NCI-H1048 (cell line): ENCODE measurements at places on chromosomes 1 and 21.

DNA sequence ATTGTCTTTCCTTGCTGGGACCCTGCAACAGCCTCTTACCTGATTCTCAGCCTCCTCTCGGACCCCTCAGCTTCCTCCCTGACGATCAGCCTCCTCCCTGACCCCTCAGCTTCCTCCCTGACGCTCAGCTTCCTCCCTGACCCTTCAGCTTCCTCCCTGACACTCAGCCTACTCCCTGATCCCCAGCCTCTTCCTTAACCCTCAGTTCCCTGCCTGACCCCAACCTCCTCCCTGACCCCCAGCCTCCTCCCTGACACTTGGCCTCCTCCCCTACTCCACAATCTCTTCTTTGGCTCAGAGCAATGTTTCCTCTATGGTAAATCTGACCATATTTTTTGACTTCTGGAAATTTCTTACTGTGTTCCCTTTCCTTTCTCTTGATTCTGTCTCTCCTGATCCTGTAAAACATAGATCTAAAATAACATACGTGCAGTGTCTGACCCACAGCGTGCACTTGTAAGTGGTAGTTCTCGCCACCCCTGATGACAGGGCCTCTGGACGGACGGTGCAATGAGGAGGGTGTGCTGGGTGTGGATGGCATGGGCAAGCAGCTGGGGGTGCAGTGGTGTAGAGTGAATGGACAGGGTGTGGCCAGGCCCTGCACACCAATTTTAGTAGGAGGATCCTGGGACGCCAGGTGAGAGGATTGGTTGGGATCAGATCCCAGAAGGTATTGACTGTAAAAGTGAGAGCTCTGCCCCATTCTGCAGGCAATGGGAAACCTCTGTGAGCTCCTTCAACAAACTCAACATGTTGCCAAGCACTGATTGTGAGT lies 264.1 kb downstream of the FOXD2 start:
- DNase-seq = no peak

DNA sequence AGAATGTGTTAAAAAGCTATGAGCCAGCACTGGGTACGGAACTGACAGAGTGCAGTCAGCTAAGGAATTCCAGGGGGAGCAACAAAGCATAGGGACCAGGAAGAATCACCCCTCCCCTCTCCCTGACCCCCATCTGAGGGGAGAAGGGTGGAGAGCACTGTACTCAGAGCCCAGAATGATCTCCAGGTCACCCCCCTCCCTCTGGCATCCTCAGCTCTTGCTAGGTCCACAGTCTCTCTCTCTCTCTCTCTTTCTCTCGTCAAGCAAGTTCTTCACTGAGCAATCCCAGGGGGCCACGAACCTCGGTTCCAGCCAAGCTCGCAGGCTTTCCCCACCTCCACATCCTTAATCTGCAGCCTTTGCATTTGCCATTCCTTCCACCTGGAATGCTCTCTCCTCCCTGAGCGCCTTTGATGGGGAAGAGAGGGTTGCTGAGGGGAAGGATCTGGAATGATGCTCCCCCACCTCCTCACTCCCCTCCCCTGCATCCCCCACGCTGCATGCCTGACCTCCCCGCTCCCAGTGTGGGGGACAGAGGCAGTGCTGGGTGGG lies 6.7 kb upstream of the WASF2 start:
- DNase-seq = no peak

- no peak for DNase-seq
Observed at GRCh38 chr1:113946112-113946511, 17.0 kb downstream of the HIPK1 start.

DNA sequence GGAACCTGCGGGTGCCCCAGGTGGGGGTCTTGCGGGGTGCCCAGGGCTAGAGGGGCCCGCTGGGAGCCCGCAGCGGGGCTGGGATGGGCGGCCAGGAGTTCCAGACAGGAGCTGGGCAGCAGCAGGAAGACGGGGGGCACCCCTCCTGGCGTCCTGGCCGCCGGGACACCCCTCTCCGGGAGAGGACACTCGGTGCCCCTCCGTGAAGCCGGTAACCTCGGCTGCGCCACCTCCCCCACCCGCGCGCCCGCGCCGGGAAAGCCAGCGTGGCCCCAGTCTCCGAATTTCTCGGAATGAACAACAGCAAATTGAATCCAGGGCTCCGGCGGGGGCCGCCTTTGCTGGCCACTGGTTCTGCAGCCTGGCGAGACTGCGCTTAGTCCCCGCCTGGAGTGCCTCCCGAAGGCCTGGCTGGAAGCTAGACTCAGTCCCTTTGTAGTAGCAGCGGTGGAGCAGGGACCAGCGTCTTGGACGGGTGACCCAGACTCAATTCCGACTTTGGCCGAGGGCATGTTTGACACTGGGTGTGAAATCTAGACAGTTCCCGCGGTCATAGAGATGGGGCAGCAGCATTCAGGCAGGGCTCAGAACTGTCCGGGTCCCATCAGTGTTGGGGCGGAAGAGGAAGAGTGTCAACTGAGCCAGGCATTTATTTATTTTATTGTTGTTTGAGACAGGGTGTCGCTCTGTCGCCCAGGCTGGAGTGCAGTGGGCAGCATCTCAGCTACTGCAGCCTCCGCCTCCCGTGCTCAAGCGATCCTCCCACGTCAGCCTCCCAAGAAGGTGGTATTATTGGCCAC lies 773 bp downstream of the IFNGR2 start:
- no peak for DNase-seq

GRCh38 chr1:185960422-185961321 lies 226.5 kb downstream of the HMCN1 start:
- DNase-seq = no peak

GRCh38 chr1:200640963-200641401 lies 20.4 kb upstream of the KIF14 start:
- DNase-seq = no peak

GRCh38 chr1:48649880-48650279 lies 126.8 kb downstream of the BEND5 start:
- DNase-seq = no peak

GRCh38 chr1:109134423-109134822 lies 20.5 kb downstream of the ELAPOR1 start:
- no peak for DNase-seq

GRCh38 chr1:111802984-111803383 lies 47.3 kb downstream of the DDX20 start:
- no peak for DNase-seq

DNA sequence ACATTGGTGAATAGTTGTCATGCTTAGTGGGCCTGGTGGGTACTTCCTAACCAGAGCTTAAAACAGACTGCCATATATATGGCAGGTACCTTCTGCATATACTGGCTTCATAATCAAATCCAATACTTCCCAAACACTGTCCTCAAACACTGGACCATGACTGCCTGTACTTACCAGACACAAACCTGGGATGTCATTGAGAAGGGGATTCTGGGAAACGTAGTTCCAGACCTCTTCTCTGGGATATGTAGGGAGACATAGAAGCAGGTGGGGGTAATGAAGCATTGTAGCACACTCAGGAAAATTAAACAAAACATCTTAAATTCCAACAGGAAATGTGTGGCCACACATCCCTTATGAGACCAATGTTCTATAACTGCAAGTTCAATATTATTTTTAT lies 76.5 kb upstream of the ADAMTS5 start:
- DNase-seq = no peak

- DNase-seq = no peak
Observed at GRCh38 chr1:230025686-230026085, 41.4 kb upstream of the GALNT2 start.

DNA sequence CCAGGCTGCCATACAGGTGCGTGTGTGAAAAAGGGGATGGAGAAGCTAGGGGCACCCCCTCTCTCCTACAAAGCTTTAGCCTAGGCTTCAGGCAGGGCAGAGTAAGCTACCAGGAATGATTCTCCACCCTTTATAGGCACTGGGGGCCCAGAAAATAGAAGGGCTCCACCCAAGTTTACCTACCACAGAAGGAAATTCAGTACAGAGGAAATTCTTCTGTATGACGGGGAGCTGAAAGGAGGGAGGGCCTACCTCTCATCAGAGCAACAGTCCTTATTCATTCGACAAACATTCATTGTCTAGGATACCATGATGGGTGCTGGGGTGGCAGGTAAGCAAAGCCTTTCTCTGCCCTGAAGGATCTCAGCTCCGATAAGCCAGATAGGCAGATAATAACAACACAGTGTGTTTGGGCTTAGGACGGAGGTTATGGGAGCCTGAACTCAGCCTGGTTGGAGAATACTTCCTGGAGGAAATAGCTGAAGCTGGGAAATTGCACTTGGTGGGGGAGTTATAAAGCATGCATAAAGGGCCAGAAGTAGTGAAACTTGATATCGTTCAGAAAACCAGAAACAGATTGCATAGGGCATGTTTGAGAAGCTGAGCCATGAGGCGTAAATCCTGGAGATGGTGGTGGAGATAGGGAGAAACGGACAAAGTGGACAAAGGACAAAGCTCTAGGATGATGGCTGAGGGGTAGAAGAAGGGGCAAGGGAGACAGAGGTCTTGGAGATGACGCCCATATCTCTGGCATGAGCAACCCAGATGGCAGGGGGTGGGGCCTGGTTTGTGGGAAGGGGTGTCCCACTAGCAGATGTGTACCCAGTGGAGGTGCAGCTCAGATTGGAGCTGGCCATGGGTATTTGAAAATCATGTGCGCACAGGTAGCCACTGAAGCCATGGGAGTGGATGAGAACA lies 5.3 kb upstream of the P3R3URF start:
- no peak for DNase-seq
